ENCODE measurements at places on chromosomes 1 and 21.

DNA sequence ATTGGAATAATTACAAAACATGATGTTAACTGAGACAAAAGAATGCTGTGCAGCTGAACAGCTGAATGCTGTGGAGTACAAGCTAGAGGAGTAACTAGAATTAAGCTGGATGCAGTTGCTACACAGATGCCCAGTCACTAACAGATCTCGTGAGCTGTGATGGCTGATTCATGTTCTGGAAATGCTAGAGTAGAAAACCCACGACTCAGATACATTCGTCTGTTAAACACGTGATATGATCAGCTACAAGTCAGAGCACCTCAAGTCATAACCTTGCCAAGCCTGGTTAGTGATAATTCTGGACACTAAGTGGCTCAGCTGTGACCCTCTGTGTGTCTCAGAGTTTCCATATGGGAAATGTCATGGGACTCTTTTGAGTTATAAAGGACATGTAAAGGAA, 89.7 kb upstream of the ESRRG start:
- DNase-seq = no peak

- DNase-seq = no peak
These were observed 50.4 kb upstream of the CXADR start for GRCh38 chr21:17462276-17462981.

DNA sequence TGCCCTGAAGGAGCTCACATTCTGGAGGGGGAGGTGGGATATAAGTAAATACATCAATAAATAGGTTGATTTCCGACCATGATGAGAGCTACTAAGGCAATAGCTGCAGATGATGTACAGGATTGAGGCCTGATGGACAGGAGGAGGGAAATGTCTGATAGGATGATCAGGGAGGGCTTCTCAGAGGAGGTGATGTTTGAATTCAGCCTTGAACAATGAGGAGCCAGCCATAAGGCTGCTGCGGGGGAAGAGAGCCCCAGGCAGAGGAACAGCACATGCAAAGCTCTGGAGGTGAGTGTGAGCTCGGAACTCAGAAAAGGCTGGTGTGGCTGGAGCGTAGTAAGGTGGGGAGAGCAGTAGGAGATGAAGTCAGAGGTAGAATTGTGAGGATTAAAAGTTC, 411.7 kb downstream of the PTPRU start:
- DNase-seq = no peak

GRCh38 chr1:15519625-15520024, 4.4 kb downstream of the CASP9 start:
- DNase-seq = no peak

- no peak for DNase-seq
These were observed 253.2 kb downstream of the KIF26B start for GRCh38 chr1:245407983-245408382.

GRCh38 chr21:41593051-41593759, 85.2 kb upstream of the TMPRSS2 start:
- DNase-seq = no peak

DNA sequence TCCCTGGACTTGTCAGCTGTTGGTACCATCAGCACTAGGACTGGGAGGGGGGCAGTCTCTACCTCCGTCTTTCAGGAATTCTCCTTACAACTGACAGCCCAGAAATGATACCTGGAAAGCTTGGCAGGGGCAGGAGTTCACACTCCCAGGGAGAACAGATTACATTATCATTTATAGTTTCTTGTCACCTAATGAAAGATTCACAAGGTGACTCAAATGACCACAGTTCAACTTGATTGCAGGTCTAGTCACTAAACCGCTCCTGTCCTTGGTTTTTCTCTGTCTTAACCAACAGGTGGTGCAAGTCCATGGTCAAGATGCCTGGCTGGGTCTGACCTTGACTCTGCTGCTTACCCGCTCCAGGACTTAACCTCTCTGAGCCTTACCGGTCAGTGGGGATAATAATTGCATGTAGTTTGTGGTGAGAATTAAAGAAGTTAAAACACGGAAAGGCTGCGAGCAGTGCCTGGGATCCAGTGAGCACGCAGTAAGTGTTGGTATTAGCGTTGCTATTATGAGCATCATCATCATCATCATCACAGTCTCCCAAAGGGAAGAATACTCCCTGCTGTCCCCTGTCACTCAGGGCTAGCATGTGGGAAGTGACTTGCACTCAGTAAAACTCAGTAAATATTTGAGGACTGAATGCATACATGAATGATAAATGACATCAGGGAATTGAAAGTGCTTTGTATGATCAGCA, 125.3 kb upstream of the CD34 start:
- DNase-seq = no peak

- no peak for DNase-seq
These were observed 13.4 kb upstream of the AGPAT3 start for GRCh38 chr21:43851593-43851992.

DNA sequence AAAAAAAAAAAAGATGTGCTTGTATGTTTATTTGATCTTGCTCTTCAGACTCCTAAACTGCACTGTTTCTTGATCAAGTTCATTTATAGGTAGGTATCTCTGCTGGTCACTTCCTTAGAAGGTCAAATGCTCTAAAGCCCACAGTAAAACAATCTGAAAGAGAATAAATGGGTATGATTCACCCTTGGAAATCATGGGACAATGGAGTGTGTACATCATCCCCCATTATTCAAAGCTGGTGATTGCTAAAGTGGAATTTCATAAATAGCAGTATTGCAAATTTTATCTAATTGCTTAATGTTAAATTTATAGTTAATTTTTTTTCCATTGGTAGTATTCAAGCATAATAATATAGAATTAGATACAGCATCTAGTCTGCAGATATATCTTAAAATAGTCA, 53.4 kb downstream of the MIER1 start:
- DNase-seq = no peak

DNA sequence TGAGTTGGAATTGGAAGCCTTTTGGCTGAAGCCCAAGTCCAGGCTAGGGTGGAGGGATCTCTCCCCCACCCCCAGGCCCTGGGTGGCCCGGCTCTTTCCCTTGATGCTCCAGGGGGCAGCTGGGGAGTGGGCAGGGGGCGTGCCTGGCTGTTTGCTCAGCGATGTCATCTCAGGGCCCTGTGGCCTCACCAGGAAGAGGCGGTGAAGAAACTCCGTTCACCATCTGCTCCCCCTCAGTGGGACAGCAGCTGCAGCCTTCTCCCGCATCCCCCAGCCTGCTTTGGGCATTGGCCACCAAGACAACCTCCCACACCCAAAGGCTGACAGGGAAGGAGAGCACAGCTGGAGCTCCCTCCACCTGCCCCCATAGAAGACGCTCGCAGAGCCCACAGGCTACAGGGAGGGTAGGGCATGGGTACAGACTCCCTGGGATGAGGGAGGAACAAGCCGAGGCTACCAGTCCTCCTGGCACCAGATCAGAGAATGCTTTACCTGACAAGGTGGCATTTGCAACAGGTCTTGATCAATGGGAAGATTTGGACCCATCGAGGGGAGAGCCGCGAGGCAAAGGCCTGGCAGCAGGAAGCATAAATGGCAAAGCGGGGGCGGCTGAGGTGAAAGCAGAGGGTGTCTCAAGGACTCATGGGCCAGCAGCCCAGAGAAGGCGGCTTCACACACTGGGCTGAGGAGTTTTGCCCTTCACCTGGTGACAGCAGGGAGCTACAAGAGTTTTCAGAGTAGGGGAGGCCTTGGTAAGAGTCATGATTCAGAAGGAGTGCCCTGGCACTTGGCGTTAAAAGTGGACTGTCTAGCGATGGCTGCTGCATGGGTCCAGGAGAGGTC, 6.5 kb upstream of the GUCA2A start:
- DNase-seq = no peak

- DNase-seq = no peak
These were observed 84.4 kb downstream of the NTPCR start for GRCh38 chr1:233034836-233035235.

DNA sequence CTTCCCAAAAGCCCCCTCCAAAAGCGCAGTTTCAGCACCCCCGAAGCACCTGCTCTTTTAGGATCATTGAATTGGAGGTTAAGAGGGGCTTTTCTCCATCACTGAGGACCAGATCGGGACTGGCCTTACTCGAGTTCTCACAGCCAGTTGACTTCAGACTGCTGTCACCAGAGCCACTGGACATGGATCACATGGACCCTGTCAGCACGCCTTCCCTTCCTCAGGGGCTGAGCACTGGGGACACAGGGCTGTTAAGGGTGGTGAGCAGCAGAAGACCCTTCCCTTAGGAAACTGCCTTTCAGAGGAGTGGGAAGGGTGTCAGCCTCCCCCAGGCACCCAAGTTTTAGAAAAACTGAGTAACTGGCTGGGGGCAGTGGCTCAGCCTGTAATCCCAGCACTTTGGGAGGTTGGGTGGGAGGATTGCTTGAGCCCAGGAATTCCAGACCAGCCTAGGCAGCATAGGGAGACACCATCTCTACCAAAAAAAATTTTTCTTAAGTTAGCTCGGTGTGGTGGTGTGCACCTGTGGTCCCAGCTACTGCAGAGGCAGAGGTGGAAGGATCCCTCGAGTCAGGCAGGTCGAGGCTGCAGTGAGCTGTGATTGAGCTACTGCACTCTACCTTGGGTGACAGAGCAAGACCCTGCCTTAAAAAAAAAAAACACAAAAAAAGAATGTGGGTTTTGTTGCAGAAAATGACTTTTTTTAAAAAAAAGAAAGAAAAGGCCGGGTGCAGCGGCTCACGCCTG, 584 bp upstream of the FGR start:
- DNase-seq = no peak

DNA sequence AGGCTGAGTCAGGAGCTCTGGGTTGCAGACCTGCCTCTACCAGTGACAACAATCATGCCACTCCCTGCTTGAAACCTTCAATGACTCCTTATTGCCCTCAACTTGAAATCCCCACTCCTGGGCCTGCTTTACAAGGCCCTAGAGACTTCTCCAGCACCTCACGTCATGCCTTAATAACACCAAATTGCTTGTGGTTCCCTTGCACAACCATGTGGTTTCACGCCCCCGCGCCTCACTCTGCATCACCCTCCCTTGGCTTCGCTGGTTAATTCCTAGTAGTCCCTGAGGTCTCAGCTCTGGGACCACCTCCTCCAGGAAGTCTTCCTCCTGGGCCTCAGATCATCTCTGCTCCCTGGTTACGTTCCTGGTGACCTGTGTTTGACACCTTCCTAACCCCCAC, 33.0 kb downstream of the EPHA2 start:
- DNase-seq = peak; percentile 64

GRCh38 chr21:34819357-34819999, 150.7 kb downstream of the CLIC6 start:
- no peak for DNase-seq

DNA sequence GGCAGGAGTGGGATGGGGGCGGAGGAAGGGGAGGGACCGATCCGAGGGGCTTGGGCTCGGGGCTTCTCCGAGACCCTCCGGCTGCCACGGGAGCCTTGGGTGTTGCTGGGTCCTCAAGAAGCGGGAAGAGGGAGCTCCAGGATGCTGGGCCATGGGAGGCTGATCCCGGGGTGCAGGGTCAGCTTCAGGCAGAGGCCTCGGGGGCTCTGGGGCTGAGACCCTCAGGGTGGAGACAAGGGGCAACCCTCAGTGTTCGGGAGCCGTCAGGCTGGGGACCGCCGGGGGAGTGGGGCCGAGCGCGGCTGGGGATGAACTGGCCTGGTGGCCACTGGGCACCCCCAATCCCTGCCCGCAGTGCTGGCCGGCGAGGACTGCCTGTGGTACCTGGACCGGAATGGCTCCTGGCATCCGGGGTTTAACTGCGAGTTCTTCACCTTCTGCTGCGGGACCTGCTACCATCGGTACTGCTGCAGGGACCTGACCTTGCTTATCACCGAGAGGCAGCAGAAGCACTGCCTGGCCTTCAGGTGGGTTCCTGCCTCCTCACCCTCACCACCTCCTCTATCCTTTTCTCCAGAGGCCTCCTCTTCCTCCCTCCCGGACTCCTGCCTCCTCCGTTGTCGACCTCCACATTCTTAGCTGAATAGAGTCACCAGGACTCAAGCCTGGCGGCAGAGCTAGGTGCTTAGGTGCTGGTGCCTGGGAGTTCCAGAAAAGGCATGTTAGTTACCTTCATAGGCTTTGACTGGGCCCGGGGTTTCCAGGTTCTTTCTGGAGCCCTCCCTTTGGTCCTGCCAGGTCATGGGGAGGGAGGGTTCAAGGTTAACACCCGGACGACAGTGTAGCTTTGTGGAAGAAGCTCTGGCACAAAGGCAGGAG, 631 bp downstream of the SHISA4 start:
- DNase-seq = no peak

- DNase-seq = peak; percentile 12
These were observed 26.7 kb upstream of the MYOCOS start for GRCh38 chr1:171595324-171595723.

DNA sequence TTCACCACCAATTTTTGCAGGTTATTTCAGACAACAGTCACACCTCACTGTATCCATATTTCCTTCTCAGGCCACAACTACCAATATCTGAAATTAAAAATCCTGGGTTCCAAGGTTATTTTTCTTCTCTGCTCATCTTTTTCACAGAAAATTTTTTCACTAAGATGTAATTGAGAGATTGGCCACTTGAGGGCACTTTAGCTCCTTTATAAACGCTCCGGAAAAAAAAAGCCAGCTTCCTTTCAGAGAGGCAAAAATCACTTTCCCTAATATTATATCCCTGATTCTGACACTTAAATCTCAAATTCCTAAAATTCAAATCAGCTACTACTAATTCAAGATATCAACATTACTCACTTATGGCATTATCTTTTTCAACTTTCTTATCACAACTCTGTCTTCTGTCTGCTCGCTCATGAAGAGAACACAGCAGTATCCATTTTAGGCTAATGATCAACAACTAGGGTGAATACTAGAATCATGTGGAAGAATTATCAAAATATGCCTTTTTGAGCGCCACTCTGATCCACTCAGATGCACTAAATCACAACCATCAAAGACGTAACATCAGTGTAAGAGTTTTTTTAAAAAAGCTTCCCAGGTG, 101.4 kb upstream of the RGS1 start:
- no peak for DNase-seq

GRCh38 chr1:43058056-43058455, 99.4 kb upstream of the SLC2A1 start:
- DNase-seq = no peak

GRCh38 chr1:31714442-31715086, 10.7 kb upstream of the COL16A1 start:
- peak; percentile 63 for DNase-seq

GRCh38 chr1:214570442-214570841, 19.0 kb upstream of the PTPN14 start:
- peak; percentile 55 for DNase-seq

DNA sequence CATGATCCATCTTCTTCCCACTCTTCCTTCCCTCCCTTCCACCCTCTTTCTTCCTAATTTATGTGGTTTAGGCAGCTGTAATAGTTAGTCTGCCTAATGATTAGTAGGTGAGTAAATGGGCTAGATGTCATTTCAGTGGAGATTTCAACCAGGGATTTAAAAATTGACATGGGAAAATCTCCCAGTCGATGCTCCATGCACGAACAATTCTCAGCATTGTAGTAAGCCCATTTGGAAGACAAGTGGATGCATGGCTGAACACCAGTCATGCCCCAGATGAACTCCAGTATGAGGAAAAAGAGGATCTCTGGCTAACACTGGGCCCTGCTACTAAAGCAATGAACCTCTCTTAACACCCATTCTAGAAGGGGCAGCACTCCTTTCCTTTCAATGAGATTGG, 25.3 kb downstream of the CHI3L2 start:
- no peak for DNase-seq

All from HFFc6 (cell line).